Ureter (tissue), 1 donor: ENCODE measurements at places on chromosomes 6 and 20. TPM values are rescaled to one million over a fixed set of nuclear protein-coding genes. Genes with fewer than 3 reads are reported as not detected.
A peak's percentile ranks its signal among the peaks of the same experiment; 100 is the strongest.

GRCh38 chr6:142714951-142715785, 229.8 kb downstream of the HIVEP2 start:
- no peak for DNase-seq

GRCh38 chr6:155171109-155171746, 92.6 kb upstream of the CLDN20 start:
- DNase-seq = no peak

DNA sequence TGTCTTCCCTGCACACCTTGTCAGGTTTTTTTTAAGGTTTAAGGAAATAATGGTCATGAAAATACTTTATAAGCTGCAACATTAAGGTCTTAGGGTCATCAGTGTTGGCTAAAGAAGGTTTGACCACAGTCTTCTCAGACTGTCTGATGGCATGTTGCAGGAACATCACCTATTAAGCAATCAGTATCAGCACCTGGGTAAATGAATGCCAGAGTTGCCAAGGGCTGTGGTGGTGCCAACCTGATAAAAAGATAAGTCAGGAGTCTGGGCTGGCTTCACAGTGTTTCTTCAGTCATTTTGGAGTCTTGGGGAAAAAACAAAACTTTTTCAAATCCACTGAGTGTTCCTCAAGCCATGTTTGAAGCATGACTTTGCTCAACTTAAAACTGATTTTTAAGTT, 61.5 kb upstream of the VSTM2L start:
- no peak for DNase-seq

- DNase-seq = no peak
These were observed 279.6 kb downstream of the ESR1 start for GRCh38 chr6:152087096-152087495.

DNA sequence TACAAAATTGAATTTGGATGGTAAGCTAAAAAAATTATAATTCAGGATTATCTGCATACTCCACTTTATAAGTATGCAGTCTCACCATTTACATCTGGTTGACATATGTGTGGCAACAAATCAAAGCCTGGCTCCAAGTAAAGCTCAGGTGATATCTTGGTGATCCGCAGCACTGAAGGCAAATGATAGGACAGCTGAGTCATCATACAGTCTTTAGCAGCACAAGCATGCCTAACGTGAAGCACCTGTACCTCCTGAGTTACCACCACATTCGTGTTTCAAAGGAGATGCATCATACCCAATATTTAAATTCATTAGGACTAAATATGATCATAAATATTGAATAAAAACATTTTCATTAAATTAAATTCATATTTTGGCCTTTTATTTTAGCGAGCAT, 11.8 kb upstream of the STX11 start:
- DNase-seq = no peak

The SASH1 gene
- 97.2 TPM for total RNA-seq

The LGSN gene
- total RNA-seq = not detected

The CLDN20 gene
- total RNA-seq = not detected

GRCh38 chr6:140897349-140897748, 1235.4 kb upstream of the GJE1 start:
- no peak for DNase-seq

DNA sequence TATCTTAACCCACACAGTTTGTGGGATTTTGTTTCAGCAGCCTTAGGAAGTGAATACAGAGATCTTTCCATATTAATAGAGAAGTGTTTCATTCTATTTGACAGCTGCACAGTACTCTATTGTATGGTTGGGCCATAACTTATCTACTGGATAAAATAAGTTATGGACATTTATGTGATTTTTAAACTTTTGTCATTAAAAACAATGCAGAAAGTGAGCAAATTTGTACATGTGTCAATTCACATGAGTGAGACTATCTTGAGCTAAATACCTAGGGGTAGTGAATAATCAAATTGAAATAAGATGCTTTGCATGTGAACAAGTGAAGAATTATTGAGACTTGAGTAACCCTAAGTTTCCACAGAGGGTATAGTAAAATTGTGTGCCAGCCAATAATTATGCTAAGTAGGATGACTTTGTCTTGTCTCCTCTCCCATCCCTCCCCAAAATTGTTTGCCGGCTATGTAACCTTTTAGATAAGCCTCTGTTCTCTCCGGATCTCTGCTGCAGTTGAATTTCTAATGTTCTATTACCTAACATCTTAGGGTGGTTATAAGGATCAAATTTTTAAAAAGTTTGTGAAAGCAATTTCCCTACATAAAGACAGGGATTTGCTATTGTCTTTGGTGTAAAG, 33.3 kb upstream of the TPBG start:
- no peak for DNase-seq

GRCh38 chr20:6767536-6768227, at the start of gene BMP2:
Gene BMP2, plus strand, starts transcription at chr20:6767686. Its CDS starts 2,441 bp downstream, at chr20:6770127.
- peak; percentile 48 for DNase-seq

DNA sequence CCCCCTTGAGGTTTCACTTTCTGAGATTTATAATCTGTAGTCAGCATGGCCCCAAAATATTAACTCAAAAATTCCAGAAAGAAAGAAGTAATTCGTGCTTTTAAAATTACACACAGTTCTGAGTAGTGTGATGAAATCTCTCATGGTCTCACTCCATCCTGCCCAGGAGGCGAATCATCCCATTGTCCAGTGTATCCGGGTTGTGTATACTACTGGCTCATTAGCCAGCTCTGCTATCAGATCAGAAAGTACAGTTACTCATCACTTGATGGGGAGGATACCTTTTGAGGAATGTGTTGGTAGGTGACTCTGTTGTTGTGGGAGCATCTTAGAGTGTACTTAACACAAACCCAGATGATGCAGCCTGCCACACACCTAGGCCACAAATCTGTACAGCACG, 65.2 kb downstream of the CDC5L start:
- no peak for DNase-seq

The DEFB124 gene
- total RNA-seq = 3.3 TPM

The ZNF311 gene
- 3.2 TPM for total RNA-seq

DNA sequence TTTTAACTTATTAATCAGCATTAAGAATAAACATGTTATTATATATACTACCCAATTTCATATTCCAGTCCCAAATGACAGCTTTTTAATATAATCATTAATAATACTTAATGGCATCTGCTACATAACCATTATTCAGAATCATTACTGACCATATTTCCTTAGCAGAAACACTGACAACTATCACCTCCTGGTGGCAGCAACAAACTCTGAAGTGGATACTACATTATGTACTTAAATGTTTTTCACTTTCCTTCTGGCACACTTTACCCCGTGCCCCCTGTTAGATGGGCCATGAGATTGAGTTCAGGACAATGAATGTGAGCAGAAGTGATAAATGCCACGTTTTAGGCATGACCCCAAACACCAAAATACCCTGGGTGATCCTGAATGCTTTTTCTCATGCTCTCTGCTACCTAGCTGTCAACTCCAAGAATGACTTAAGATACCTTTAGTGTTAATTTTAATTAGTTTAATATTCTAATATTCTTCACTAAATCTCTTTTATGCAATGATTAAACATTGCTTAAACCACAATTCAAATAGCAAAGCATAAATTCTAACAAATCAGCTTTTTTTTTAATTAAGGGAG, 77.1 kb downstream of the LMBRD1 start:
- DNase-seq = no peak

DNA sequence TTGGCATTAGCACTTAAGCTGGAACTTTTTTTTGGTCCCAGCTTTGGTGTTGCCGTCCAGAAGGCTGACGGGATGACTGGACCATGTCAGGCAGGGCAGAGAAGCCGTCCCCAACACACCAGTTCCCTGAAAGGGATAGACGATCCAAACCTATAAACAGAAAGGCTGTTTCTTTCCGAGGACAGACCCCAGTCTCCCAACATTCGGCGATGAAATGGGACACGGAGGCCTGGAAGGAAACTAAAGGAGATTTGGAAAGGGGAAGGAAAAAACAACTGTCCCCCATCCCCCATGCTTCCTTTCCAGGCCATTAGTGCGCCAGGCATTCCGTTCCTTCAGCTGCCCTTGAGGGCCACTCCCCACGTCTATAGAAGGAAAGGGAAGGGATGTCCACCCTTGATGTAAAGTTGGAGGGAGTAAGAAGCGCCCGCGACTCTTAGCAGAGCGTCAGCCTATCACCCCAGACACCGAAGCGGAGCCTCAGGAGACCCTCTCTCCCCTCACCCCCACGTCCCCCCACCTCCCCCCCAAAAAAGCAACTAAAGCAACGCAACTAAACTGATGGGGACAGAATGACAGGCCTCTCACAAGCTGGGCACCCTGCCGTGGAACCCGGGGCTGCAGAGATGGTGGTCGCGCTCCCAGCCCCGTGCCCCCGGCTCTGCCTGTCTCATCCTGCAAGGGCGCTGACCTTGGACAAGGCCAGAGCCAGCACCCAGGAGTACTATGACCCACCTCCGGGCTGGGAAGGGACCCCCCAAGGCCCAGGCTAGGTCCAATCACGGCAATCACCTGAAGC, 638 bp downstream of the BLCAP start:
- no peak for DNase-seq

DNA sequence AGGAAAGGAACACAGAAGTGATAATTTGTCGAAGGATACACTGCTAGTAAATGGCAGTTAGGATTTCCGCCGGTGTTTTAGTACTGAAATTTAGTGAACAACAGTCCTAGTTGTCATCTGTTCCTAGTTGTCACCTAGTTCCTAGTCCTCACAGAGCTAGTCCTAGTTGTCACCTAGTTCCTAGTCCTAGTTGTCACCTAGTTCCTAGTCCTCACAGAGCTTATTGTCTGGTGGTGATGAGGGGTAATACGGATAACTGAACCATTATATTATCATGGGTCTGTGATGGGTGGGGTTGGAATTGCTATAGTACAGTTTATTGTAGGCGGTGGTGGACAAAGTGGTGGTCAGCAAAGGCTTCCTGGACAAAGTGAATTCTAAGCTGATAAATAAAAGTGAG, 1.8 kb downstream of the SNRNP48 start:
- no peak for DNase-seq

DNA sequence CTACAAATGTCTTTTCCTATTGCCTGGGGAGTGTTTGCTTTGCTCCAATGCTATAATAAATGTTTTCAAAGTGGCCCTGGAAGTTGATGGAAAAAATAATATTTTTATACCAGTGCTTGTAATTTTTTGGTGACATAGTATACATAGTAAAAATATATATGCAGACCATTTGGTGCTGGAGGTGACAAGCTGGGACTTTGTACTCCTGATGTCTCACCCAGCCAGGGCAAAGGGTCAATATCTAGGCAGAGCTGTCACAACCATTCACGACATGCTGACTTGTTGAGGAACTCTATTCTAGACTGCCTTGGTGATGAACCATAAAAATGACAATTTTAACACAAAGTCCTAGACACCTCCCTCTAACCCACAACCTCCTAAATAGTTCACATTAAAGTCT, 203.0 kb downstream of the PLCB1 start:
- no peak for DNase-seq

The XKR7 gene
- total RNA-seq = 0.05 TPM

DNA sequence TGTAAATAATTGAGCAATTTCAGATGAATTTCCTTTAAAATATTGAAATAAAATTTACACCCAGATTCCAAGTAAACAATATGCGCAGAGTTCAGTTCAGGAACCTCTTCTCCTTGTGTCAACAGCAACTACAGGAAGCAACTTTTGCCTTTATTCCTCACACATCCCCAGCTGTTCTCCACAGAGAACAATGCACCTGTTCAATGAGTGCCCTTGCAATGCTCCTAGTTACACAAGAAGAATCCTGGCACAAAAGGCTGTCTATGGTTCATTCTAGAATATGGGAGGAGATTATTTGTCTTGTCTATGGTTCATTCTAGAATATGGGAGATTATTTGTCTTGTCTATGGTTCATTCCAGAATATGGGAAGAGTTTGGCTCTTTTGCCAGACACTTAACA, 454.9 kb downstream of the BTBD3 start:
- no peak for DNase-seq

- DNase-seq = no peak
These were observed 416 bp upstream of the POLR1H start for GRCh38 chr6:30060606-30061091.

The PRDM1 gene
- total RNA-seq = 18.2 TPM

- no peak for DNase-seq
These were observed 194.8 kb downstream of the COL9A1 start for GRCh38 chr6:70107852-70108629.

GRCh38 chr6:39338397-39338796, 15.9 kb upstream of the KCNK16 start:
- DNase-seq = no peak

The TNFRSF6B gene
- total RNA-seq = 19.8 TPM

GRCh38 chr20:32505723-32506473, 79.2 kb downstream of the NOL4L start:
- DNase-seq = no peak

The EYS gene
- total RNA-seq = not detected

GRCh38 chr6:19979059-19979458, 141.9 kb downstream of the ID4 start:
- DNase-seq = no peak
